ENCODE measurements at places on chromosomes 12 and 14.

DNA sequence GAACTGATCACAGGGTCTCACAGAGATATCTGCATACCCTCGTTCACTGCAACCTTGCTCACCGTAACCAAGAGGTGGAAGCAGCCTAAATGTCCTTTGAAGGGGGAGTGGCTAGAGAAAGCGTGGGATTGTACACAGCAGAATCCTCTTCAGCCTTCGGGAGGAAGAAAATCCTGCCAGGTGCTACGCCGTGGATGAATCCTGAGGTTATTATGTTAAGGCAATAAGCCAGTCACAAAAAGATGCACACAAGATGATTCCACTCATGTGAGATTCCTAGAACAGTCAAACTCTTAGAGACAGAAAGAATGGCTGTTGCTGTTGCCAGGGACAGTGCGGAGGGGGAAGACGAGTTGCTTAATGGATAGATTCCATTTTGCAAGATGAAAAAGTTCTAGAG, 39.6 kb upstream of the SFSWAP start:
- H3K36me3 ChIP-seq: no peaks in the 10 kb centered on the region
- no peak overlapping the region for H3K4me3 ChIP-seq
- H3K27ac ChIP-seq: no peak overlapping the region
- peaks cover 5% of the 10 kb centered on the region for H3K4me1 ChIP-seq
- DNase-seq: no peak

GRCh38 chr12:54765652-54766051, 88.7 kb upstream of the MUCL1 start:
- H3K36me3 ChIP-seq: no peaks in the 10 kb centered on the region
- peaks cover 16% of the 10 kb centered on the region for H3K4me1 ChIP-seq
- DNase-seq: no peak

DNA sequence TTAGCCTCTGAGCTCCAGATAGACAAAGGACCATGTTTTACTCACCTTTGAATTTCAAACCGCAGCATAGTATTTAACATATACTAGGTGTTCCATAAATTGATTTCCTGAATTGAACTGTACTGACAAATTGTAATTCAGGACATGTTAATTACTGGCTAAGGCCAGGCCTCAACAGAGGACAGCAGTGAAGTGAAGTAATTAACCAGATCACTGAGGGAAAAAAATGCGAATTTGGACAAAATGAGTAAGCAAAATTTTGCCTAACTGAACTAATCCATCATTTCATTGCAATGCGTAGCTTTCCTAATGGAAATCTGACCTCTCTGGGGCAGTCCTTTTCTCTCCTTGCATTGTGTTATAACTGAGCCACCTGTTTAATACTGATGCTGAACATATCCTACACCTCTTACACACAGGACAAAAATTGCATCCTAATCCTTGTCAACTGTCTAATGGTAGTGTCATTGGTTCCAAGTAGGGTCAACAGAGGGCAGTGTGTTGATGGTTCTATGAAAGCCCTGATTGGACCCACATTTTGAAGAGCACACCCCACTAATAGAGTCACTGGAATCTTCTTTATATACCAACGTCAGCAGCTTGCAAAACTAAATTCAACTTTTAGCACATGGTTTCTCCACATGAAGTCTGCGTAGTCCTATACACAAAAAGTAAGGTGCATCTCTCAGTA, 148.4 kb downstream of the SLC25A21 start:
- DNase-seq: no peak
- no peaks in the 10 kb centered on the region for H3K27me3 ChIP-seq
- no peaks in the 10 kb centered on the region for H3K4me1 ChIP-seq
- no peaks in the 10 kb centered on the region for H3K36me3 ChIP-seq

DNA sequence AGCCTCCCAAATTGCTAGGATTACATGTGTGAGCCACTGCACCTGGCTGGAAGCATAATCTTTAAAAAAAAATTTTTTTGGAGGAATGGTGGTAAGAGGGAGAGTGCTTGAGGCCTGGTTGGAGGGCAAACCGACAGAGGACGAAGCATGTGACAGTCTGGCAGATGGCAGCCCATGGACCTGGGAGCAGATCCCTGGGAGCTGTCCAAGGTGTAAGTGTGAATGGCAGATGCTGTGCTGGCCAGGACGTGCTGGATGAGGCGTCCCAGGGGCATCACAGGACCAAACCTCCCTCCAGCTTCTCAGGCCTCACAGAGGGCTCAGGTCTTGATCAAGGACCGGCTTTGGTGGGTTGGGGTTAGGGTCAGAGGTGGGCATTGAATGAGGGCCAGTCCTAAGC, 128.4 kb upstream of the NCOR2 start:
- DNase-seq: no peak
- H3K4me3 ChIP-seq: no peak overlapping the region
- H3K4me1 ChIP-seq: peaks cover 16% of the 10 kb centered on the region
- H3K36me3 ChIP-seq: no peaks in the 10 kb centered on the region
- H3K27me3 ChIP-seq: peaks cover 4% of the 10 kb centered on the region

- DNase-seq: no peak
- H3K4me1 ChIP-seq: no peaks in the 10 kb centered on the region
- no peak overlapping the region for H3K4me3 ChIP-seq
- no peaks in the 10 kb centered on the region for H3K27me3 ChIP-seq
Observed at GRCh38 chr14:93734086-93734822, 54.0 kb downstream of the PRIMA1 start.

GRCh38 chr14:97177016-97177415, 379.8 kb downstream of the VRK1 start:
- H3K36me3 ChIP-seq: no peaks in the 10 kb centered on the region
- peaks cover 41% of the 10 kb centered on the region for H3K4me1 ChIP-seq
- peak overlapping the region; percentile 8 for H3K27ac ChIP-seq
- H3K27me3 ChIP-seq: no peaks in the 10 kb centered on the region

GRCh38 chr12:106358396-106359241, 1.1 kb downstream of the POLR3B start:
- no peak for DNase-seq
- H3K27ac ChIP-seq: peak overlapping the region; percentile 98
- H3K27me3 ChIP-seq: no peaks in the 10 kb centered on the region
- H3K4me3 ChIP-seq: peak overlapping the region; percentile 95
- peaks cover 13% of the 10 kb centered on the region for H3K36me3 ChIP-seq
- peaks cover 16% of the 10 kb centered on the region for H3K4me1 ChIP-seq

DNA sequence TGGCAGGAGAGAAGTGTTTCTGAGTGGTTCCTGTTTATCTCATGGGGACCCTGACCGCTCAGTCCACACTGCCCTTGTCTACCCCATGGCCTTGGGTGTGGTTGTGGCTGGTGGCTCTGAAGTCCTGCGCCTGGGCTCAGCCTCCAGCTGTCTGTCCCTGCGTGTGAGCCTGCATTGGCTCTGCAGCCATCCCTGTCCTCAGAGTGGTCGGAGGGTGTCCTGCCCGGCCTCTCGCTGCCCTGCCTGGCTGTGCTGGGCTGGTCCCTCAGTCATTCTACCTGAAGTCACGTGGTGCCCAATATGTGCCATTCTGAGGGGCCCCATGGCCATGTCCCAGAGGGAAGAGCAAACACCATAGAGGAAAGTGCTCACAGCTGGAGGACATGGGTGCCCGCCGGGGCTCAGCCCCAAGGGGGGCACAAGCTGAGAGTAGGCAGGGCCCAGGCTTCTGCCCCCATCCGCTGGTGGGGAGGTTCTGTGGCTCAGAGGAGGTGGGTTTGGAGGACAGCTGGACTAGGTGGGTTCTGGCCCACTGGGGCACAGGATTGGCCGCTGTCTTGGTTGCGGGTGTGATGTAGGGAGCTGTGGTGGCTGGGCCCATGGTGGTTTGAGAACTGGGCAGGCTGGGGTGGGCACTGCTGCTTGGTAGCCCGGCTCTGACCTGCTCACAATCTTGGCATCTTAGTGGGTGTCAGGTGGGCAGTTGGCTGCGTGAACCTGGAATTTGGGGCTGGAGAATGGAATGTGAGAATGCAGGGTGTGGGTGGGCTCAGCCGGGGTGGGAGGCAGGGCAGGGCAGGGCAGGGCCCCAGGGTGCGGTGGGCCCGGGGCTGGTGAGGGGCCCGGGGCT, 11.6 kb downstream of the TEDC1 start:
- peaks cover 2% of the 10 kb centered on the region for H3K27me3 ChIP-seq
- H3K27ac ChIP-seq: peak overlapping the region; percentile 82
- H3K36me3 ChIP-seq: peaks cover 14% of the 10 kb centered on the region
- no peak overlapping the region for H3K4me3 ChIP-seq
- DNase-seq: peak; percentile 25

GRCh38 chr14:100129161-100129589, 30.3 kb downstream of the DEGS2 start:
- H3K36me3 ChIP-seq: peaks cover 97% of the 10 kb centered on the region
- no peak overlapping the region for H3K4me3 ChIP-seq
- DNase-seq: no peak

DNA sequence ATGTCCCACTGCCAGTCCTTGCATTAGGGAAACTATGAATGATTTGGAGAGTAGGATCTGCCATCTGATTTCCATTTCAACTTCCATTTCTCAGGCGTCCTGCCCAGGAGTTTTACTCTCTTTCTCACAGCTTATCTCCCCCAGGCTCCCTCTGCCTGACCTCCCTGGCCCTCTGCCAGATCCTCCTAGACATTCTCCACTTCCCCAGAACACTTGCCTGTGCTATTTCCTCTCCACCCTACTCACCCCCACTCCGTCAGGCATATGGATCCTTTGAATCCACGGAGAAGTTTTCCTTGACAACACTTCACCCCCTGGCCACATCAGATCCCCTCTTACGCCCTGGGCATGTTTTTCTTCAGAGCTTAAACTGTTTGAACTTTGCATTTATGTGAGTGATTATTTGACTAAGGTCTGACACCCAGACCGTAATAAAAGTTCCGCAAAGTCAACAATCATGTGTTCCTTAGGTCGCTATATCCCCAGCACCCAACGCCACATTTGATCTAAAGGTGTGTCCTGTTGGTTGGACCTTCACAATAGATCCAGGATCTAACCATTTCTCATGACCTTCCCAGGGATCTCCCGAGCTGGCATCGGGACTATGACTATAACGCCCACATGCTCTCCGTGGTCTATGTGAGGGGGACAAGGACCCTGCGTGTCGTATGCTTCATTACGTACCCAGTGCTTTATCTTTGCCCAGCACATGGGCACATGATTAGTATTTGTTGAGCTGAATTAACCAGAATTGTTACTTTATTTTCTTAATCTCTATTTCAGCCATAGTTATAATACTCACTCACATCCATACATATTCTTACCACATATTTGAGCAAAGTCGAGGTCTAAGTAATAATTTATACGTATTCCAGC, 255.8 kb upstream of the FOXN3 start:
- H3K27ac ChIP-seq: peak overlapping the region; percentile 51
- H3K36me3 ChIP-seq: no peaks in the 10 kb centered on the region
- no peak for DNase-seq

DNA sequence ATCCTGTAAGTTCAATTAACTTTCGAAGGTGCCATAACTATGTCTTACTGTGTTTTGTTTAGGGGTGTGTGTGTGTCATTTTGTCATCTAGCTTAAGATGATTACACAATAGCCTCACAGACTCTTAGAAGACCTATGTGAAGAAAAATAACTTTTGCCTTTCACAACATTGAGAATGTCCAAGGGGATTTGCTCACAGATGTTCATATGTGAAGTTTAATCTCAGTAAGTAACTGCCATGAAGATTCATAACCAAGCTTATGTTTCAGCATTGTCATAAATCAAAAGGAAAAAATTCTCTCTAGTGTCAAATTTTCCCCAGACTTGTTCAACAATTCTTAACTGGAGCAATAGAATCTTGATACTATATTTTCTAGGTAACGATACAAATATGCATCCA, 226.1 kb upstream of the PRKD1 start:
- H3K27me3 ChIP-seq: no peaks in the 10 kb centered on the region
- no peaks in the 10 kb centered on the region for H3K36me3 ChIP-seq
- no peak overlapping the region for H3K27ac ChIP-seq
- DNase-seq: no peak
- H3K4me3 ChIP-seq: no peak overlapping the region

GRCh38 chr12:6954316-6955107, 3.4 kb downstream of the PTPN6 start:
- peaks cover 86% of the 10 kb centered on the region for H3K36me3 ChIP-seq
- peak overlapping the region; percentile 99 for H3K4me3 ChIP-seq
- DNase-seq: peak; percentile 59
- no peaks in the 10 kb centered on the region for H3K27me3 ChIP-seq

- no peaks in the 10 kb centered on the region for H3K36me3 ChIP-seq
- peaks cover 63% of the 10 kb centered on the region for H3K27me3 ChIP-seq
- peaks cover under 1% of the 10 kb centered on the region for H3K4me1 ChIP-seq
- no peak for DNase-seq
- H3K27ac ChIP-seq: no peak overlapping the region
- no peak overlapping the region for H3K4me3 ChIP-seq
Observed at GRCh38 chr14:105902131-105902898, 375.9 kb downstream of the TMEM121 start.

- peaks cover 11% of the 10 kb centered on the region for H3K4me1 ChIP-seq
- H3K27me3 ChIP-seq: peaks cover 53% of the 10 kb centered on the region
- no peaks in the 10 kb centered on the region for H3K36me3 ChIP-seq
- no peak for DNase-seq
- no peak overlapping the region for H3K27ac ChIP-seq
- H3K4me3 ChIP-seq: no peak overlapping the region
Observed at GRCh38 chr12:49964849-49965624, 3.4 kb downstream of the AQP5 start.

GRCh38 chr12:18953505-18953904, 176.0 kb upstream of the PLEKHA5 start:
- H3K4me1 ChIP-seq: no peaks in the 10 kb centered on the region
- no peak overlapping the region for H3K4me3 ChIP-seq
- no peak overlapping the region for H3K27ac ChIP-seq
- DNase-seq: no peak
- no peaks in the 10 kb centered on the region for H3K36me3 ChIP-seq
- peaks cover 3% of the 10 kb centered on the region for H3K27me3 ChIP-seq

DNA sequence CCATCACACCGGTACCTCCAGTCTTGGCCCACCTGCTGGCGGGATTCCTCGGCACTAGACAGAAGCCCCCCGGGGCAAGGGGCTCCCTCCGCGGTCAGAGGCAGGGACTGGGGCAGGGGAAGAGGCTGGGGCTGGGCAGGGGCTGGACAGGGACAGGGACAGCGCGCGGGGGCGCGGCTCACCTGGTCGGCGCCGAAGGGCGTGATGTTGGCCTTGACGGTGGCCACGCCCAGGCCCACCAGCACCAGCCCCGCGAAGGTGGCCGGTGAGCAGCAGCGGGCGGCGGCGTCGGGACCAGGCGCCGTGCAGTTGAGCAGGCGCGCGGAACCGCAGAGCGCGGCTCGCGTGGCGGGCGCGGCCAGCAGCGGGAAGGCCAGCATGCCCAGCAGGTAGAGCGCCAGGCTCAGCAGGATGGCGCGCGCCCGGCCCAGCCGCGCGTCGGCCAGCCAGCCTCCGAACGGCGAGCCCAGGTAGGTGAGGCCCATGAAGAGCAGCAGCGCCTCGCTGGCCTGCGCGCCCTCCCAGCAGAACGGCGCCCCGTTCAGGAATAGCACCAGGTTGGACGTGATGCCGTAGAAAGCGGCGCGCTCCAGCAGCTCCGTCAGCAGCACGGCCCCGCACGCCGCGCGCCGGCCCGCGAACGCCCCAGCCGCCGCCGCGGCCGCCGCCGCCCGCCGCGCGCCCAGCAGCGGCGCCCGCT, 392 bp downstream of the SLC15A4 start:
- H3K27ac ChIP-seq: peak overlapping the region; percentile 77
- H3K4me3 ChIP-seq: peak overlapping the region; percentile 85
- H3K27me3 ChIP-seq: no peaks in the 10 kb centered on the region
- H3K4me1 ChIP-seq: peaks cover 40% of the 10 kb centered on the region
- peaks cover 36% of the 10 kb centered on the region for H3K36me3 ChIP-seq

- H3K4me1 ChIP-seq: peaks cover 7% of the 10 kb centered on the region
- H3K36me3 ChIP-seq: no peaks in the 10 kb centered on the region
- H3K27me3 ChIP-seq: peaks cover 3% of the 10 kb centered on the region
Observed at GRCh38 chr12:19869413-19869812, 430.1 kb downstream of the AEBP2 start.

GRCh38 chr14:81062816-81063215, 107.4 kb downstream of the TSHR start:
- H3K4me3 ChIP-seq: no peak overlapping the region
- no peaks in the 10 kb centered on the region for H3K36me3 ChIP-seq
- DNase-seq: no peak
- H3K27me3 ChIP-seq: peaks cover 11% of the 10 kb centered on the region
- H3K4me1 ChIP-seq: no peaks in the 10 kb centered on the region

All from activated T-cell treated with anti-CD3 and anti-CD28 coated beads, Interleukin-2, amount 50 U/mL, for 24 hours (primary cell).